ENCODE measurements at places on chromosomes 1 and 21.

GRCh38 chr1:235631816-235632215 is 17.8 kb downstream of the GNG4 start:
- DNase-seq, result no peak

GRCh38 chr1:41728403-41729202 is 190.1 kb downstream of the HIVEP3 start:
- DNase-seq, result no peak

DNA sequence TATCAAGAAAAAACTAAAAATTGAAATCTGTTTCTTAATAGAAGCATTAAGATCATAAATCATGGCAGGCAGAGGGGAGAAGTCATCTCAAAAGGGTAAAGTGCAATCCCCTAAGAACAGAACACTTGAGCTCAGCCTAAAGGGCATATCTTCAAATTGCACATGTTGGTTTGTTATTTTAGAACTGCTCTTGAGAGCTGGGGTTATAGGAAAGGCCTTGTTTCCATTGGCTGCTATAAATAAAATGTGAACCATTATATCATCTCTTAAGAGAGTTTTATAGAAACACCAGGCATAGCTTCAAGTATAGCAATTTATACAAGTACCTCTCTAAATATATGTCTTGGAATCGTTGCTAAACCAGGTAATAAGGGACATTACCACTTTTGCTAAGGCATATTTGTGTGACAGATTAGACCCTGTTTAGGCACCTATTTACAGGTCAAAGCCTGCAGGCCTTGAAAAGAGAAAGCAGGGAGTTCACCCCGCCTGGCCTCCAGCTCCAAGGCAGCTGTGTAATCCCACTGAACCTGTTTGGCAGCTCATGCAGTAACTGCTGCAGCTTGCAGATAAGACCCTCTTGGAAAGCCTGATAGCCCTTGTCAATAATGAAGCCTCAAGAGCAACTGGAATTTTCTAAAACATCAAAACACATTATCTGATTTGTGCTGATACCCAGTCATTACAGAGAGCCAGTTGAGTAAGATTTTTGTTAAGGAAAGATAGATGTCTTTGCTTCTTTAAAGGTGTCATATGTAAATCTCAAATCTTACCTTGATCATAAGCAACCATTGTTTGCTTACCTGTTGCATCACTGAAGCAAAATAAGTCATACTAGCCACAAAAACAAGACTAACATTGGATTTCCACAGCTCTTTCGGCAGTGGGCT is 24.2 kb upstream of the SYDE2 start:
- no peak for DNase-seq

DNA sequence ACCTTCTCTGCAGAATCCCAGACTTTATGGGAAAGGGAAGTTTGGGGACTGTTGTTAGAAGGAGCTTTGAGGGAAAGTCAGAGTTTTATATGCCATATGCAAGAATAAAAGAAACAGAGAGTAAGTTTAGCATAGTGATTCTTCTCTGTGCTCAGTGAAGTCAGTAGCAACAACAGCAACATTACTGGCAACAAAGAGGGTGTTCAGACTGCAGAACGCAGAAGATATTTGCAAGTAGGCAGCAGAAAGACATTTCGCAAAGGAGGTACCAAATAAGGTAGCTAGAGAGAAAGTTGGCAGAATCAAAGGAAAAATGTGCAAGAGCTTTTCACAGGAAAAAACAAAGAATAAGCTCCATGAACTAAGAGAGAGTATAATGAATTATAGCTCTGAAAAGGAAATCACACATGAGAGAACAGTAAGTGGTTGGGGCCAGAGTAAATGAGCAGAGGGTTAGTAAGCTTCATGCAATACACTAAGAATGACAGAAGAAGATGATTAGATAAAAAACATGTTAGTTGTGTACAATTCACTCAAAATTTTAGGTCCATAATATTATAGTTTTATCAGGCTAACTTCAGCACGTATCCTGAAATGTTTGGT is 98.1 kb downstream of the NEGR1 start:
- no peak for DNase-seq

DNA sequence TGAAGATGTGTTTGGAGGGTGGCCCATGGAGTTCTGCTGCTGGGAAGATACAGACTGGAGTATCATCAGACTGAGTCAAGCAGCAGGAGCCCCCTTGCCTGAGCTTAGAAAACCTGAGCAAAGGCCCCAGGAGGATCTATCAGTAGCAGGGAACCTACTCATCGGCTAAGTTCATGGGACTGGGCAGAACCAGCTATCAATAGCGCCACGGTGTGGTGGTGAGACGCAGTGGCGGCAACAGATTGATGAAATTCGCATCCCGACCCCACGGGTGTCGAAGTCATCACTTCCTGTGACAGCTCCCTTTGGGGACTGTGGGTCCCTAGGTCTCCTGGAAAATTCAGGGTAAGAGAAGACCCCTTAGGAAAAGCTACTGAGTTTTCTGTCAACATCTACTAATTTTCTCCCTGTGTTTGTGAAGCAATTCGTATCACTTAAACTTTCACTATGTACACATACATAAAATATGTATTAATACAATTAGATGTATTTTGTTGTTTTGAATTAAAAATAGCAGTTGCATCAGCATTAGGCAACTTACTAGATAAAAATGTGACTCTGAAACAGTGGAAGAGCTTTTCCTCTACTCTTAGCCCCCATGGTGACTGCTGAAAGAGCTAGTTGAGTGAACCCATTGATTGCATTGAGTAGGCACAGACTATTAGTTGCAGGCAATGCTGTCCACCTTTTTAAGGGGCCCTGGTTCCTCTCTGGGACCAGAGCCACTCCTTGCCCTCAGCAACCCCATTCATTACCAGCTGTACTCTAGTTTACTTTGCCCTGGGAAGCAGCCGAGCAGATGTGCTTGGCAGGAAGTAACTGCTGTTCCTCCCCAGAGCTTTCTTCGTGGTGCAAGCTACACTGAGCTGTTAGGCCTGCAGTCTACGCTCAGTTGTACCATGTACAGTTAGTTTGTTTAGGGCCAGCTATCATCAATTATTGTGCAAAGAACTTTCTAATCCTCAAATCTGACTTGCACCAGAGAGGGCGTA is 7.3 kb upstream of the CACNA1S start:
- no peak for DNase-seq

DNA sequence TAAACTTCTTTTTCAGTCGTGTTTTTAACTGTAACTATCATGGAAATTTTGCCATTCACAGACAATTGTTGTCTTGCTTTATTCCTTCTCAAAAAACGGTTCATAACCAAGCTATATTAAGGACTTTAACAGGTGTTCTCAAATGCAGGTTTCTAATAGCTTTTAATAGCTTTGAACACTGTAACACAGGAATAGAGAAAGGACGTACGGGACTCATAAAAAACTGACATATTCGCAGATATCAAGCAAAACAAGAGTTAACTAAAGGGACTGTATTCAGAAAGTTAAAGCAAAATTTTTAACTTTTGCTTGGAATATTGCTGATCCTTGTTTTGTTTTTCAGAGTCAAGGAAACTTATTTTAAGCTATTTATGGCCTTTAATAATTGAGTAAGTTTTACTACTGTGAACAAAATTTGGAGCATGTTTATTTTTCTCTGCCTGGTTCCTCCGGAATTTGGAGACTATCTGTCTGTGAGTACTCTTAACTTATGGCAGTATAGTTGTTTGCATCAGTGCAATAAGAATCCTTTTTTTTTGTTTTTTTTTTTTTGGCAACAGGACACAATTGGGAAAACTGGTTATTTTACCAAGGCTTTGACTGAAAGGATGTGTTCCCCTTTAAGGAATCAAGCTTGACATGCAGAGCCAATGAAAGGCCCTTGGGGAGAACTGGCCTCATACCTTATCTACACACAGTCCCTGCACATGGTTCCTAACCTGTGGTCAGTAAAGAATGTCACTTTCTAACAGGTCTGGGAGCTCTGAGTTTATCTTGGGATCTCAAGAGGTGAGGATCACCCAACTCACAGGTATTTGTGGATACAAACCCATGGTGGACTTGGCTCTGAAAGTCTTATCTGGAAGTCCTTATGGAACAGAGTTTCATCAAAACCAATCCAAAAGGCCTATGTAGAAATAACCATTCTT is 5.8 kb upstream of the CD46 start:
- DNase-seq, result no peak

DNA sequence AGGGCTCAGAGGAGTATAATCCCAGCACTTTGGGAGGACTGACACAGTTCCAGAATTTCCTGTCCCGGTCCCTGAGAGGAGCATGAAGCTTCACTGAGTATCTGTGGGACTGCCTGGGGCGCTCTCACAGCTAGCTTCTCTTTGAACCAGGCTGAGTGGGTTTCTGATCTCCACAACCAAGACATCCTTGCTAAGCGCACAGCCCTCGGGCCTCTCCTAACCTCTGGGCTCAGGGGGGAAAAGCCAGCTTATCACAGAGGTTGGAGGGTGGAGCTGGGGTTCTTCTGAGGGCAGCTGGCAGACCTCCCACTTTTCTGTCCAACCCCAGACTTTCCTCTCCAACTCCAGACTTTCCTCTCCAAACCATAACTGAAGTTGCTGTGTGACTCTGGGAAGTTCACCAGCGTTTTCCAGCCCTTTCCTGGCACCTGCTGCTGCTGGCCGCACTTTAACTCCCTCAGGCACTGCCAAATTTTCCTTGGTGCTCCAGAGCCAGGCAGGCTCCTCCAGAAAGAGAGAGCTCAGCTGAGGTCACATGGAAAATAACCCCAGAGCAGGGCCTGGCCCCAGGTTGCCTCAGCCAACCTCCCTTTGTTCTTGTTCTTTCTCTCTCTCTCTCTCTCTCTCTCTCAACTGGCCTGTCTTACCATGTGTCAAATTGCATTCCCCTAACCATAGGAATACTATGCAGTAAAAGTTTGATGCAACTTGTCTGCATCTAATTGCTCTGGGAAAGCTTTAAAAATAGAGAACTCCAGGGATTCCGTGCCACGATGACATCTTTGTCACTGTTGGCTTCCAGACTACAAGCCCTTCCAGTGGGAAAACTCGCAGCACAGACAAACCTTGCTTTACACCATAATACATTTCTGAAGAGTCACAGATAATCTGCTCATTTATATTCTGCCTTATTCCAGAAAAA is 49.5 kb downstream of the OLFML2B start:
- DNase-seq, result no peak

GRCh38 chr1:110689868-110690267 is 15.1 kb upstream of the KCNA3 start:
- DNase-seq, result no peak

DNA sequence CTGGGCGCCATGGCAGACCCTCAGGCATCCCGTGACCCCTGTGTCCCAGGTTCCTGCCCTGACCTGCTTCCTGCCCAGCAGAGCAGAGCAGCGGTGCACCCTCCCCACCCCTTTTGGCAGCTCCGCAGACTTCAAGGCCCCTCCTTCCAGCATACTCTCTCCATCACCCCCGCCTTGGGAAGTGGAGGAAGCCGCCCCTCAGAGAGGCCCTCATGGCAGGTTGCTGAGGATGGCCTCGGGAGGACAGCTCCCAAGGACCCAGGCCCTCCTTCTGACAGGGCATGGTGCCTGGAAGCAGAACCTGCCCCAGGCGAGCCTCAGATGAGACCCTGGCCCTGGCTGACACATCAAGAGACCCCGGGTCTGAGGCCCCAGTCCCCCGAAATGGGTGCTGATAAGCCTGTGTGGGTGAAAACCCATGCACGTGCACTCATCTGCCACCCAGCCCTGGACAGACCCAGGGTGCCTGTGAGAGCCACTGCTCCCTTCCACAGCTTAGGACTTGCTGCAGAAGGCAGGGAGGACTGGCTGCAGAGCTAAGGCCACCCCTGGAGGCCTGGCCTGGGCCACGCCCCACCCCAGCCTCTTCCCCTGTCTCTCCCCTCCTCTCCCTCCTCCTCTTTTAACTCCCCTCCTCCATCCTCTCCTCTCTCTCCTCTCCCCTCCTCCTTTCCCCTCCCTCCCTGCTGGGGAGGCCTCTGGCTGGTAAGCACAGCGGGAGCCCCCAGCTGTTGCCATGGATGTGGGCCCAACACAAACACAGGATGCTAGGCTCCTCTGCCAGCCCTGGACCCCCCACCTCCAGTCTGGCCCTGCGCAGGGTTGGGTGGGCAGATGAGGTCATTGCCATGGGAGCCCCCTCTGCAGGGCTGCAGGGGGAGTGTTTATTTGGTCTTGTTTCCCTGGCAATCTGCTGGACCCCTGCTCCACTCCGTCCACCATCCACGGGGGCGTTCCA is 33.7 kb downstream of the WNT9A start:
- DNase-seq, result no peak
